ENCODE measurements at places on chromosomes 3 and 15.

DNA sequence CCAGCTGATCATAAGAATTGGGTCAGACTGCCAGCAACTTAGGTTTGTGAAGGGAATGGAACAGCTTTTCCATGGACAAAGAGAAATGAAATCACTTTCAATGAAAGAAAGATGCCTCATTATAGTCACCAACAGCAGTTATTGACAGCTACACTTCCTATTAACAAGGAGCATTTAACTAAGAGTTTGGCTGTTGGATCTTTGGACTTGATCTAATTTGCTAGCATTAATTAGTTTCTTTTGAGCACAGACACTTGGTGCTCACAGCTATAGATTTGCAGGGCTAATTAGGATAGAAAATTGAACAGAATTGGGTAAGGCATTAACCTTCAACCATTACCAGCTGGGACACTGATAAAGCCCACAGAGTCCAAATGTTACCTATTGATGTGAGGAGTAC, 24.2 kb downstream of the CMC1 start:
- DNase-seq: no peak

- DNase-seq: no peak
Measured at GRCh38 chr3:116342499-116342898, 102.8 kb downstream of the LSAMP start.

GRCh38 chr15:80308002-80308401, 56.0 kb upstream of the CTXND1 start:
- no peak for DNase-seq

DNA sequence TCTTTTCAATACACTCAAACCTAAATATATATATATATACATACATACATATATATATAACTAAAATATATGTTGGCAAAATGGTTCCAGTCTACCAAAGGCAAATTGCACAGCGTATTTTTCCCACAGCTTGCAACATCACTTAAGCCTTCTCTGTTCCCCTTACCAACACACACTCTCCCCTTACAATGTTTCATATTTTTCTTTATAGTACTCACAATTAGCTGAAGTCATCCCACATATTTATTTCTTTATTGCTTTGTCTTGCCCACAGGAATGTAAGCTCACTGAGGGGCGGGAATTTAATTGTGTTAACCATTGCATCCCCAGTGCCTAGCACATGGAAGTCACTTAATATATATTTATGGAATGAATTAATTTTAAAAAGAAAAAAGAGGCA, 288.3 kb downstream of the ULK4 start:
- DNase-seq: no peak

DNA sequence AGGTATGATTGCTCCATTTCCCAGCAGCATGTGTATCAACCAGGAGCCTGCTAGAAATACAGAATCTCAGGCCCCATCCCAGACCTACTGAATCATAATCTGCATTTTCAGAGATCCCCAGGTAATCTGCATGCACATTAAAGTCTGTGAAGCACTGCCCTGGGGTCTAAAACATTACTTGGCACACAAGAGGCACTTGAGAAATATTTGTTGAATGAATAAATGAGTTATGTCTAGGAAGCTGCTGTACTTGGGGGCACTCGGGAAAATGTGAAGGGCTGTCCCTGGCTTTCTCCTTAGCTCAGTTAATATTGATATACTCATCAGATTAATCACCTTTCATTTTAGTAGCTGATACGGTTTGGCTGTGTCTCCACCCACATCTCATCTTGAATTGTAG, 184.4 kb downstream of the RORA start:
- no peak for DNase-seq
